Right lobe of liver (tissue), 6 donors: ENCODE measurements at places on chromosomes 7 and 10. TPM values are rescaled to one million over a fixed set of nuclear protein-coding genes. Genes with fewer than 3 reads are reported as not detected.

DNA sequence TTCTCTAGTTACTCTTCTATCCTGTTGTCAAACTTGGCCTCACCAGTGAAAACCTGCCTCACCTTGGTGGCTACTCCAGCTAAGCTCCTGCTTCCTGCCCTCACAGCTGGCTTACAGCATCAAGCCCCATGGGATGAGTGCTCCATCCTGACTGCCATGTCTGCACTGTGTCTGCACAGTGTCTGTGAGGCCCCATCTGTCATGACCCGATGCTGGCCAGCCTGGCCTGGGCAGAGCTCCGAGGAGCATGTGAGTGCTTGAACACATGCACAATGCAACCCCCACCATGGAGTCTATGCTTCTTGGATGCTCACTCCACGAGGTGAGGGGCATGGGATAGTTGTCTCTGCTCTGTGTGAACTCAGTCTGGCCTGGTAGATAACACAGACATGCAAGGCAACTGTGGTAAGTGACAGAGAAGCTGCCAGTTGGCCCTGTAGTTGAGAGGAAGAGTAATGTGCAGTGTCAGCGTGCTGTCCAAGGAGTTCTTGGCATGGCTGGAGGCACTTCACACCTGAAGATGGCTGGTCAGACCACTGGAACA, 207.1 kb upstream of the ZNF32 start:
- DNase-seq = no peak

- DNase-seq = no peak
These were observed 36.5 kb downstream of the MCU start for GRCh38 chr10:72728462-72728861.

VSIR gene
- 9.6 TPM for total RNA-seq

GRCh38 chr7:101924171-101924570, 106.7 kb downstream of the CUX1 start:
- no peak for DNase-seq

- peak; percentile 53 for DNase-seq
These were observed 8.6 kb downstream of the GPRIN2 start for GRCh38 chr10:46547541-46548497.

SSC4D gene
- 1.2 TPM for total RNA-seq

GRCh38 chr7:27895551-27895950, 155.6 kb downstream of the TAX1BP1 start:
- no peak for DNase-seq

FAM24B gene
- total RNA-seq = 0.34 TPM

- DNase-seq = no peak
These were observed 45.3 kb downstream of the NRG3 start for GRCh38 chr10:81920213-81920829.

CHAT gene
- not detected for total RNA-seq

SEMA3E gene
- 0.06 TPM for total RNA-seq

DNA sequence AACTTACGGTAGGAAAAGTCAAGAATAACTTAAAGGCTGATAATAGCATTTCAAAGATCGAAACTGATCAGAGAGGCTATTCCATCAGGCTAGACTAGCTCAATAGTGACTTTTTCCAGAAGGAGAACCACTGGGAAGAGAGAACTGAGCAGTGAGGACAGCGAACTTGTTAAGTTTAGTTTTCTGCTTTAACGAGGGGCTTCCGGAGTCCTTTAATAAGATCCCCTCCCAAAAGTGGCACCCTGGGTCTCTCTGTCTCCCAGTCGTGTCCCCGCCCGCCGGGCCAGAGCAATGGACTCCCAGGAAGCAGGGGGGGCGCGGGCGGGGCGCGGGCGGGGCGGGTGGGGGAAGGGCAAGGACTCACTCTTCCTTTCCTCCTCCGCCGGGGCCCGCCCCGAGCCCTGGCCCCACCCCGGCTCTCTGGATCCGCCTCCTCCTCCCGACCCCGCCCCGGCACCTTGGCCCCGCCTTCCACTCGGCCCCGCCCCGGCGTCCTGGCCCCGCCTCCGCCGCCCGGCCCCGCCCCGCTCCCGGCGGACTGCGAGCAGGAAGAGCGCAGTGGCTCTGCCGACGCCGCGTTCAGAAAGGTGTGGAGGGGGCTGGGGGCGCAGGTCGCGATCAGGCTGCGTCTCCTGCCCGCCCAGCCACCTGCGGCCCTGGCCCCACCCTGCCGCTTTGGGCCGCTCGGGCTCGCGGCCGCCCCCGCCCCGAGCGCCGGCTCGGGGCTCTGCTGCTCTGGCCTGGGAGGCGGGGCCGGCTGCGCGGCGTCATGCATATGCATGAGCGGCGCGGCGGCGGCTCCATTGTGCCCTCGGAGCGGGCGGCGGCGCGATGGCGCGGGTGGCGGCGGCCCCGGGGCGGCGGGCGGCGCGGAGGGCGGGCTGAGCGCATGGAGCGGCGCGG, at the start of gene ZMIZ2:
Gene ZMIZ2, plus strand, starts transcription at position 803 of the 903 bp plus-strand sequence. CDS start 7,403 bp downstream, outside the sequence.
- DNase-seq = peak; percentile 97

STOX1 gene
- 0.81 TPM for total RNA-seq

- no peak for DNase-seq
These were observed 8.4 kb upstream of the PVRIG start for GRCh38 chr7:100211342-100211780.

DNA sequence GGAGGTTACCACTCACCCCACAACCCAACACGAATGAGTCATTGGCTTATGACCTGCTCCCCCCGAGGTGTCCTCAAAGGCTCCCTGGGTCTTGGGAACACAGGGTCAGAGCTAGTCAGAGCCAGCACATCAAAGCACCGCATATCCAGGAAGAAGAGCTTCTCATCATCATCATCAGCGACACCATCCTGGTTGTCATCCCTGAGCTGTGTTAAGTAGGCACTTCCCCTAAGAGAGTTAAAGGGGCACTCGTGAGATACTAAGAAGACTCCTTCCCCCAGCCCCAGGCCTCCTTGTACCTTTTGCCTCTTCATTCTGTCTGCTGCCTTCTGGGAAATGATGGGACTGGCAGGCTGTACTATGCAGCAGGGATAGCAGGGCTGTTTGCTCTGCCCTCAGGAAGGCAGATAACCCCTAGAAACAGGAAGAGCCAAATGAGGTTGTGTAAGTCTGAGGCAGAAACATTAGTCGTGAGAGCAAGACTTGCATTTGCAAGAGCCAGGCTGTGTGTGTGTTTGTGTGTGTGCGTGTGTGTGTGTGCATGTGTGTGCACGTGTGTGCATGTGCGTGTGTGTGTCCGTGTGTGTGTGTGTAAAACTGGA, 11.1 kb upstream of the CPA1 start:
- peak; percentile 33 for DNase-seq

DNA sequence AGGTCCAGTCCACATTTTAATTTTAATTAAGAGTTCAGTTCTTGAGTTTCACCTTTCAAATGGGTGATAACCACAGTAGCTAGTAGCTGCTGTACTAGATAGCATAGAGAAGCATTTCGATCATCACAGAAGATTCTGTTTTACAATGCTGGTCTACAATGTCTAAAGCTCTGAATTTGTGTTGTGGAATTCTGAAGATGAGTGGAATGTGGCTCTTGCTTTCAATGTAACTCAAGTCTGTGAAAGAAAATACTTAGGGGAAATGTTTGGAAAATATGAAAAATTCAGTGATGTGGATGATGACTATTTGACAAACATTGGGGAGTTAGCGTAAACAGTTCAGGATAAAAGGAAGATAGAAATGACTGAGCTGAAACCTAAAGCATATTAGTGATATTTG, 139.4 kb downstream of the GNAT3 start:
- DNase-seq = no peak

- no peak for DNase-seq
These were observed 172.3 kb downstream of the AUTS2 start for GRCh38 chr7:69770613-69771012.

- DNase-seq = no peak
These were observed 335.2 kb upstream of the VWC2 start for GRCh38 chr7:49438281-49438680.

DNA sequence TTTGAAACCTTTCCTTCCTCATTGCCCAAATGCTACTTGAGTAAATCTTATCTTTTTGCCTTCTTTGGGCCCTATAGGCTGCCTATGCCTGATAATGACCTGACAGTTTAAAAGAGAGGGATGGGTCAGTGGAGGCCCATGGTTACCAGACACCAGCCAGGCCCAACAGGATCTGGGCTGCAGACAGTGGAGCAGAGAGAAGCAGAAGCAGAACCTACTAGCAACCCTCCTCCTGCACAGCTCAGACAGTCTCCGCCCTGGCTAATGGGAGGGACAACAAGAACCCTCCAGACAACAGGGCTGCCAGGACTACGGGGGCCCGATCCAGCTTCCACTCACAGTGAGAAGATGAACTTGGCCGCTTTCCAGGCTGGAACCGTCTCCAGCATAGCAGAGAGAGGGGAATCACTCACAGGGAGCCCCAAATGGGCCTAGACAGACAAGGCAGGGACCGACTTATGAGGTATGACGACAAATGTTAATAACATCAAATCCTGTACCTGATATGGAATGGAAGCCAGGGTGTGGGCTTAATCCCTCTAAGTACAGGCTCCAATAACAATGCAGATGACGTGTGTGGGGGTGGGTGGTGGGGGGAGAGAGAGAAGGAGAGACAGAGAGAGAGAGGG, 31.7 kb upstream of the DGKI start:
- DNase-seq = no peak

DNA sequence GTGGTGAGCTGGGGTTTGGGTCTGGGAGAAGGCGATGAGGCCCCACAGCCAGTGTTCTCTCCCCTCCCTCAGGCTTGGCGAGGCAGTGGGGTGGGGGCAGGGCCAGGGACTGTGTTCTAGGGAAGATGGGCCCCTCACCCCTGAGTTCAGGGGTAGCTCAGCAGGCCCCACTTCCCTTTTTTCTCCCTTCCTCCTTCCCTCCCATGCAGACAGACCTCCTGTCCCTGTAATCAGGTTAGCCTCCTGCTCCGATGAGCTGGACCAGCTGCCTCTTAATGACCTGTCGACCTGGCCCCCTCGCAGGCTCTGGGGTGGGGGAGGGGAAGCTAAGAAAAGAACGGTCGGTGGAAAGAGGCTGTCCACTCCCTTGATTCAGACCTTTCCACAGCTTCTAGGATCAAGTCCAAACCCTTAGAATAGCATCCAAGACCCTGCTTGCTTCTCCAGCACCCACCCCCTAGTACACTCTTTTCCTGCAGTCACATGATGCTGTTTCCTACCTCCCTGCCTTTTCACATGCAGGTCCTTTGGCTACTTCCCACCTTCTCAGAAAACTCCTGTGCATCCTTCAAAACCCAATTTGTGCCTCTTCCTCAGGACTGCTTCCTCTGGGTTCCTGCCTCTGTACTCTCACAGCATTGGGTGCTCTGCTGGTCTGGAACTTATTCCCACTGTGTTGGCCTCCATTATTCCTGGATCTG, 64.1 kb downstream of the ZMIZ1 start:
- no peak for DNase-seq

CTAGE8 gene
- 0.81 TPM for total RNA-seq

CCL26 gene
- total RNA-seq = not detected

LRRD1 gene
- not detected for total RNA-seq

PSPH gene
- 31.4 TPM for total RNA-seq

XRCC2 gene
- total RNA-seq = not detected

DNA sequence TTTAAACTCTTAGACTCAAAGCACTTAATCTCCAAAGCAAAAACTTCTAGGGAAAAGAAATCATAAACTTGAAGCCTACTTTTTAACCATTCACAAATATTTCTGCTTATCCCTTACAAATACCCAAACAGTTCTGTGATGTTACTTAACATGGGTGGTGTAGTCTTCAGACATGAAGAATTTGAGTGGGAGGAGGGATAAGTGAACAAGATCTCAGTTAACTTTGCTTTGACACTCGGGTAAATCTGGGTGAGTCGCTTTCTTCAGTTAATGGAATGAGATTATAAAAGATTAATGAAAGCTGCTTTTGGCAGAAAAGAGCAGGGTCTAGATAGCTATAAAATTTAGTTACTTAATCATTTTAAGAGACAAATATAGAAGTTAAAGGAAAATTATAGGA, 47.5 kb downstream of the RNF133 start:
- DNase-seq = no peak

ACBD7 gene
- total RNA-seq = not detected

- DNase-seq = no peak
These were observed 220.8 kb downstream of the BICC1 start for GRCh38 chr10:58733436-58733835.

PLXDC2 gene
- 4.8 TPM for total RNA-seq

FOXI2 gene
- not detected for total RNA-seq

HOXA9 gene
- total RNA-seq = not detected

DNA sequence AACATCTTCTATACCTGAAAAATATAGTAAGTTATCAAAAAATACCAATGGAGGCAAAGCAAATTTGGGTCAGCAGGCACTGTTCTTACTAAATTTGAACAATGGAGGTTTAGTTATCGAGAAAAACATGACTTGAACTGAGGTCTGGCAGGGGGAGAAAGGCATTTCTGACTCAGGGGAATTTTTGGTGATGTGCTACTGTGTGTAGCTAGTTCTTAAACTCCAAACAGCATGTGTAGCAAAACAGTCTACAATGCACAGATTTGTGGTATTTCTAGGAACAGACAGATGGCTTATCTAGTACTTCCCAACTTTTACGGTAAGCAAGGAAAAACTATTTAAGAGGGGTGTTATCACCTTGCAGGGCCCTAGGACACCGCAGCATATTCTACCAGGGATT, 311.6 kb upstream of the LRRN3 start:
- no peak for DNase-seq

GRCh38 chr7:30181736-30182522, 47.1 kb downstream of the MTURN start:
- DNase-seq = no peak

NACAD gene
- 0.12 TPM for total RNA-seq

DNA sequence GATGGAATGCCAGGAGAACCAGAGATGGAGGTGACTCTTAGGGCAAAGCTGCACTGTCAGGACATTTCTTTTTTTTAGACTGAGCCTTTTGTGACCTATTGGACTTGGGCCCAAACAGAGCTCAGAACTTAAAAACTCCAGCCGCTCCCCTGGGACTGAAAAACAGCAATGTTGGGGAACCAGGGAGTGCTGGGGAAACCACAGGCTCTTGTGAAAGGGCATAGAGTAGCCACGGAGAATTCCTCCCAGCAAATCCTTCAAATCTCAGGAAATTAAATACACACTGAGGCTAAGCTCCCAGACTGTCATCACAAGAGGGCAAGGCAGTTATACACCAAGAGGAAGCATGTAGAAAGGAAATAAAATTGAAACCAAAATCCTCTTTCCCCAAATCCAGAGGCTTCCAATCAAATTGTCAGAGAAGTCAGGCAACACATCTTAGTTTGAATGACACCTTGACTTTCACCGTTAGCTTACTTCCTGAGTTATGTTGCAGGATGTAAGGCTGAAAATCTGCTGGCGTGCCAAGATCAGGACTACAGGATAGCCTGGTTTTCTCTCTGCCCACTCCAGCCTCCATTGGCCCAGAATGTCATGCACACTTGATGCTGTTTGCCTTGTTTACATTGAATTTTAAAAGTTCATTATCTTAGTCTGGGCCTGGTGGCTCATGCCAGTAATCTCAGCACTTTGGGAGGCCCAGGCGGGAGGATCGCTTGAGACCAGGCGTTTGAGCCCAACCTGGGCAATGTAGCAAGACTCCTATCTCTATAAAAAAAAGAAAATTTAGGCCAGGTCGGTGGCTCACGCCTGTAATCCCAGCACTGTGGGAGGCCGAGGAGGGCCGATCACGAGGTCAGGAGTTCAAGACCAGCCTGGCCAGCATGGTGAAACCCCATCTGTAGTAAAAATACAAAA, 2.6 kb upstream of the RFC2 start:
- no peak for DNase-seq

- DNase-seq = no peak
These were observed 26.1 kb upstream of the CTNNA3 start for GRCh38 chr10:67722113-67722512.

EIF3B gene
- total RNA-seq = 93.3 TPM
